ENCODE measurements at places on chromosomes 4 and X. TPM values are rescaled to one million over a fixed set of nuclear protein-coding genes. Genes with fewer than 3 reads are reported as not detected.

ATP2B3 gene
- total RNA-seq: 0.68 TPM

DNA sequence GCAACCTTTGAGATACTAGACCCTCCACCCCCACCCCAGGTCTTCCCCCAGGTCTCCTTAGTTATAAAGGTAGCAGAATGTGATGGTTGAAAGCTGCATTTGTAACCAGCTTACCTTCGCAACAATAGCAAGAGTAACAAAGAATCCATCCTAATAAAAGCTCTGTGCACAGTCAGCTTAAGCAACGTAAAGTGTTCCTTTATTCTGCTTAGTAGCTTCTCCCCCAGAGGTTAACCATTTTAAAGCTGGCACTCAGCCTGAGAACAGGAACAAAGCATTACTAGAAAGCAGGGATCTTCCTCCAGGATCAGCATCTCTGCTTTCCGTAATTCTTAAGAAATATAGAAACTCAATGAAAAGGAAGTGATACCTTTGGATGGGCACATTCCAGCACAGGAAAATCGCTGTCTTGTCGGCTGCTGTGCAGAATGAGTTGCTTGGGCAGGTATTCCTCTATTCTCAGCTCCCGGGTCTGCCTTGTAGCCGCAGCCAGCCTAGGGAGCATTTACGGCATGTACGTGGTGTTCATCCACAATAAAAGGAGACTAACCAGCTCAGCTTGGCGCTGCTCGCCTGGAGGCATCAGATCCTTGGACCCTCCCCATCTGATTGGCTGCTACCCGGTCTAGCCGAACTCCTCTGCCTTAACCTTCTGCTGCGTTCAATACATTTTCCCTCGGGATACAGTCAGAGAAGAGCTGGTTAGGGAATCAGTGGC lies 113.0 kb upstream of the TLR3 start:
- DNase-seq: no peak

- no peak for DNase-seq
Observed at GRCh38 chr4:112105201-112105969, 39.9 kb upstream of the FAM241A start.

- DNase-seq: no peak
Observed at GRCh38 chrX:39261446-39262147, 460.3 kb downstream of the MID1IP1 start.

- no peak for DNase-seq
Observed at GRCh38 chr4:40190465-40190864, 6.4 kb upstream of the RHOH start.

- no peak for DNase-seq
Observed at GRCh38 chr4:79227860-79228259, 98.0 kb downstream of the NAA11 start.

MMRN1 gene
- 7.3 TPM for total RNA-seq

- no peak for DNase-seq
Observed at GRCh38 chrX:112913807-112914206, 73.2 kb upstream of the AMOT start.

GRCh38 chrX:107701493-107702121 lies 73.3 kb downstream of the PRPS1 start:
- DNase-seq: no peak

Data from thoracic aorta (tissue), 2 donors.